Fibroblast of skin of abdomen (primary cell): ENCODE measurements at places on chromosomes 16 and 17.
A peak's percentile ranks its signal among the peaks of the same experiment; 100 is the strongest.

GRCh38 chr17:309361-309888 is 43.2 kb downstream of the RPH3AL start:
- DNase-seq, result no peak

- no peak for DNase-seq
Measured at GRCh38 chr17:44321246-44322120, 3.1 kb downstream of the SLC25A39 start.

GRCh38 chr17:75856062-75856756 is 1.1 kb upstream of the WBP2 start:
- DNase-seq, result no peak

GRCh38 chr17:69916761-69917160 is 158.3 kb upstream of the KCNJ16 start:
- no peak for DNase-seq

DNA sequence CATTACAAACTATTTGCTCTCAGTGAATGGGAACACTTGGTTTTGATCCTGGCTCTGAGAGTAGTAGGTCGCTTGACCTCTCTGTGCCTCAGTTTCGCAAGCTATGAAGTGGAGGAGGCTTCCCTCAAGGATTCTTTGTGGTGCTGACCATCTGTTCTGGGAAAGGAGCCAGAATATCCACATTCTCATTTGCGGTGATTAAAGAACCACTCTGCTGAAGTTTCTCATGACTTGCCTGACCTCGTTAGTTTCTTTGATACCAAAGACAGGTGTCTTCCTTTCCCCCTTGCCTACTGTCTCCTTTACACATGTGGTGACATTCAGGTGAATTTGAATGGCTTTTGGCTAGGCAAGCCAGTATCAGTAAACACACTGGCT is 116.0 kb downstream of the SNX29 start:
- DNase-seq, result peak; percentile 83

DNA sequence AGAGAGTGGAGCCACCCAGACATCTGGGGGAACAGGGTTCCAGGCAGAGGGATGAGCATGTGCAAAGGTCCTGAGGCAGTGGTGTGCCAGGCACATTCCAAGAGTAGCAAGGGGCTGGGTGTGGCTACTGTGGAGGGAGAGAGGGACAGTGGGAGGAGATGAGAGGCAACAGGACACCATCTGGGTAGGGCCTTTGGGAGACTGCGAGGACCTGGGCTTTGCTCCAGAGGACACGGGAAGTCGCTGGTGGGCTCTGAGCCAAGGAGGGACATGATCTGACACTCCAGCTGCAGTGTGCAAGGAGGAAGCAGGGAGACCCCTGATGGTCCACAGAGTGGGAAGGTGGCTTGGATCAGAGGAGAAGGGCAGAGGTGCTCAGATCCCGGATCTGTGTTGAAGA is 56.7 kb upstream of the MED9 start:
- DNase-seq, result no peak

DNA sequence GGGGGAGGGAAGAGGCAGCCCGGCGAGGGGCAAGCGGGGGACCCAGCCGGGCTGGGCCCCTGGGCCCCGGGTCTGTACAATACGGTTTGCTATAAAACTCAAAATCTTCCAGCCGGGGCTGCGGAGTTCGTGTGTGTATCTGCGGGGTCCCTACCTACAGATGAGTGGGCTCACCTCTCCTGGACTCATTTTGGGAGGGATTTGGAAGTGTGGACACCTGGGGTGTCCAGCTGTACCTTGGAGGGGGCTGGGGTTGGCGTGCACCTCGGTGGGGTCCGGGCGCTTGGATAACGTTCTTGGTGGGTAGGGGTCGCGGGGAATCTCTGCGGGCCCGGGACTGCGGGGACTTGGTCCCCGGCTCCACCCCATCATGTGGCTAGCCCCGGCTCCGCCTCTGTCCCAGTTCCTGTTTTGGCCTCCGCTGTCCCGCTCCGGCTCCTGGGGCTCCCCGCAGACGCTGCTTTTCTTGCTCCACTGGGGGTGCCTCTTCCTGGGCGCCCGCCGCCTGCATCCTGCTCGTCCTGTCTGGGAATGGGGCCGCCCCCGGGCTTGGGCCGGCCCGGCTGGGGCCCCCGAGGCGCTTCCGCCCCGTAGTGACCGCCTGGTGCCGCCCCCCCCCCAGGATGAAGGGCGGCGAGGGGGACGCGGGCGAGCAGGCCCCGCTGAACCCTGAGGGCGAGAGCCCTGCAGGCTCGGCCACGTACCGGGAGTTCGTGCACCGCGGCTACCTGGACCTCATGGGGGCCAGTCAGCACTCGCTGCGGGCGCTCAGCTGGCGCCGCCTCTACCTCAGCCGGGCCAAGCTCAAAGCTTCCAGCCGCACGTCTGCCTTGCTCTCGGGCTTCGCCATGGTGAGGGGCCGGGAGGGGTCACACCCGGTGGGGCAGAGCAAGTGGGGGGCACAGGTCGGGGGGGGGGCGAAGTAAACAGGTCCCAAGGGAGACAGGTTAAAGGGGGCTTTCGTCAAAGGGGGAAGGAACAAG is at the start of gene ORAI3:
Gene ORAI3 (plus strand): TSS at position 402 of the 983 bp plus-strand sequence. CDS start 222 bp downstream, at position 624.
- peak; percentile 43 for DNase-seq

GRCh38 chr16:87457061-87457611 is 35.7 kb downstream of the ZCCHC14 start:
- DNase-seq, result peak; percentile 77

DNA sequence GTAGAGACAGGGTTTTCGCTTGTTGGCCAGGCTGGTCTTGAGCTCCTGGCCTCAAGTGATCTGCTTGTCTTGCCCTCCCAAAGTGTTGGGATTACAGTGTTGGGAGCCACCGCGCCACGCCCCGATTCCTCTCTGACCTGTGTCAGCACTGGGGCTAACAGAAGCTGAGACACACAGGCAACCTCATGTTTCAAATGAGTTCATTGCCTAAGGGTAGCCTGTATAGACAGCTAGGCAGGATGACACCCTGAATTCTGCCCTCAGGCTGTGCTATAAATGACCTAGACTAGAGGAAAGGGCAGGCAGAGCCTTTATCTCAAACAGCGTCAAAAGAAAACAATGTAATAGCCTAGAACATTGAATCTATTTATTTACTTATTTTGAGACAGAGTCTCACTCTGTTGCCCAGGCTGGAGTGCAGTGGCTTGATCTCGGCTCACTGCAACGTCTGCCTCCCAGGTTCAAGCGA is 2.3 kb upstream of the CDK3 start:
- no peak for DNase-seq

DNA sequence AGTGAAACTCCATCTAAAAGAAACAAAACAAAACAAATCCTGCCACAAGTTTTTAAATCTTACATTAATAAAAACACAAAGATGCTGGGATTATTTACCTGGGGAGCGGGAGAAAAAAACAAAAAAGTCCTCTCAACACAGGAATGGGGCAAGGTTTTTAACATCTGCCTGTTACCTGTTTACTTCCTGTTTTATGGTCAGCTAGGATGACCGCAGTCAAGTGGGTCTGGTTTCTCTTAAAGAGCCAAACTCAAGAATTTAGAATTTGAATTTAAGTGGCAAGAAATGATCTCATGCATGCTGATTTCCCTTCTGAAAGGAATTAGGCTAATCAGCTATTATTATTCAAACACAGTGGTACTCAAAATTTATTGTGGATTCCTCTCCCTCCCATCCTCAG is 39.7 kb upstream of the TBC1D3K start:
- DNase-seq, result no peak

- peak; percentile 17 for DNase-seq
Measured at GRCh38 chr17:12342609-12343435, 322.1 kb downstream of the MAP2K4 start.

DNA sequence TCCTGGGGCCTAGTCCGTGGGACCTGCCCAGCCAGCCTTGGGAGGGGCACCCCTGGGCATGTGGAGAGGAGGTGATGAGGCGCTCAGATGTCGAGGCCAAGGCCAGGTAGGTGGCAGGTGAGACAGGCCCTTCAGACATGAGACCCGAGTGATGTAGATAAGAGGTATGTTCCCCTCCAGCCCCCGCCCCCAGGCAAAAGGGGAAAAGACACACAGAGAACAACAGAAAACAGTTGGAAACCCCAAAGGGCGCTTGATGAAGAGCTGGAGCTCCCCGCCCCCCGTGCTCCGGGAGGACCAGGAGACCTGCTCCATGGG is 95.4 kb upstream of the CBX4 start:
- no peak for DNase-seq

DNA sequence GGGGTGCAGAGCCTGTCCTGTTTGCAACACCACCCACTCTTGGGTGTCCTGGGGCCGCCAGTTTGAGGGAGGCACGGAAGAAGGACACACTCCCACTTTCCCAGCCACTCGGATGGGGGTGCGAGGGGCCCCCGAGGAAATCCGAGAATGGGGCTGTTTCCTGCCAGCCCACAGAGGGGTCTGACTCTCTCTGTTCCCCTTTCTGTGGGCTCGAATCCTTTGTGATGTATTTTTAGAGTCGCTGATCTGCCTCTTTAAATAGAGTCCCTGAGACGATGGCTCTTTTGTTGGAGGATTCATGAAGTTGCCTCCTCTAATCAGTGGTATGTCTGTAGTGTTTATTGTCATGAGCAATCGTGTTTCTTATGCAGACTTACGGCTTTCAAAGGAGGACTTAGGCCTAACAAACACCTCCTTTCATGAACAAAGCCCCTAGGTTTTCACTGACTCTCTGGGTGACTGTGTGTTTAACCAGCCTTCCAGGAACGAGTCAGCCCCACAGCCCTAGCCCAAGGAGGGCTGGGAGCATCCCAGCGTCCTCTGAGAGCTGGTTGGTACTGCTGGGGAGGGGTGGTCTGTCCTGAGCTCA is 29.1 kb downstream of the CIBAR2 start:
- DNase-seq, result no peak

DNA sequence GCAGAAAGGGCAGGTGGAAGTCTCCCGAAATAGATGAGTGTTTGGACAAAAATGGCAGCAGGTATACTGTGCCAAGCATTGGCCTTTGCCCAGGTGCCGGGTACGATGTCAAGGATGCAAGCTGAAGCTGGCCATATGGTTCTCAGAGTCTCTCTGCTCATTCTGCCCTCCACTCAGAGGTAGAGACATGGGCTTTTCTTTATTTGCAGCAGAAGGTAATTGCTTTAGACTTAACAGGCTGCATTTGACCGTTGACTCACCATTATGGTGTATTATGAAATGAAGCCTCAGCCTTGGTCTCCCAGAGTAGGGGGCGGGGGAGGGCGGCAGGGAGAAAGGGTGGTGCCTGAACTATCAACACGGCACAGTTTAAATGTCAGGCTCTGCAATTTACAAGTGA is 969.1 kb upstream of the EEF2KMT start:
- no peak for DNase-seq

DNA sequence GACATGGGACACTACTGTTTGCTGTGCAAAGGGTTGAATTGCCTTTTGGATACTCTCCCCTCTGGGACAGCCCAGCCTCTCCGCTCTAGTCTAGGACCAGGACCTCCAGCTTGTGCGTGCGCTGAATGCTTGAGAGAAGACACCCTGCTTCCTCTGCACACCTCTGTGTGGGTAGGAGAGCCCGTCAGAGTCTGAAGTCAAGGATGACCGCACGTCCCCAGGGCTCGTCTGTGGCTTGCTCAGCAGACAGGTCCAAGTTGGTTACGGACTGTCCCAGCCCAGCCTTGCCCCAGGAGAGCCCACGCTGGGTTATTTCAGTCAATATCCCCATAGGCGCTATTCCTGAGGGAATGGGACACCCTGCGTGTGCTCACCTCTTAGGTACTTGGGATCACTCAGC is 3.7 kb downstream of the C16orf89 start:
- DNase-seq, result no peak

DNA sequence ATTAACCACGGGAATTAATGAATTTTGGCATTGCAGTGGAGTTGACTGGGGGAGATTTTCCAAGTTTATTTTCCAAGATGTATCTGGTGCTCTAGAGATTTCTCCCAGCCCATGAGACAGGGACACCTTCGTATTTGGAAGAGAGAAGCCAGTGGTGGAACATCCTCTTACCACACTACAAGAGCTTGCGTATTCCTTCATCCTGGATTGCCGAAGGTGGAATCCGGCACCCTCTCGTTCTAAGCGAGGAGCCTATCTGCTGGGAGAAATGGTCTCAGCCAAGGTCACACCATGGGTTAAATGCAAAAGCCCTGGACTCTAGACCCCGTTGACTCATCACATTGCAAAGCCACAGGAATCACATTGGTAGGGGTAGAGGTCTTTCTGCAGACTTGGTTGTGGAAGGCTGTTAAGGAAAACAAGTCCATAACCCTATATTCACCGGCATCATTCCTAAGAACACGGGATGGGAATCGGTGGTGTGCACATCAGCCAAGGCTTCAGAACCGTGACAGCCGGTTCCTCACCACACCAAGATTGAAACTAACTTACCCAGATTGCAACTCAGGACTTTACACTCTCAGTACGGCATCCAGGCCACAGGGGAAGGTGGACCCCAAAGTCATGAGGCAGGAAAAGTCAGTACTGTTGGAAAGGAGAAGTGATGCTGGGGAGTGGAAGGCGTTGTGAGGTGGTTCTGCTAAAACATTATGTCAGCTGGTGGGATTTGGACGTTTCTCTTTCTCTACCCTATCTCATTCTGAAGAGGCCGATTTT is 259.8 kb downstream of the CPPED1 start:
- no peak for DNase-seq

GRCh38 chr16:23742766-23743165 is 12.1 kb upstream of the CHP2 start:
- DNase-seq, result no peak

DNA sequence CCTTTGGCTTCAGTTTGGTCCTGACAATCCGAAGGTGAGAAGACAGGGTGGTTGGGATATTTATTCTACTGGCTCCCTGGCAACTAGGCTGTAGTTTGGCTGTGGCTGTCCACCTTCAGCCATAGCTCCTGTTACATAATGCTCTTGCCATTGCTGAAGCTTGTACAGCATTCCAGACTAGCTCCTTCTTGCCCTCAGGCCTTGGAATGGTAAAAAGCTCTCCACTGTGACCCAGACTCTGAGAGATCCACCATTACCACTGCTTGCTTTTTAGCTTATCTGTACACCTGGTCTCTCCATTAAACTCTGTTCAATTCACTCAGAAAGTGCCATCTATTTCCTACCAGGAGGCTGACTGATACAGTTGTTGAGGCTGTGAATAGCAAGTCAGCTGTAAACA is 231.8 kb upstream of the MON1B start:
- no peak for DNase-seq

GRCh38 chr16:20899071-20899470 is 1.1 kb downstream of the DCUN1D3 start:
- DNase-seq, result peak; percentile 86

- DNase-seq, result no peak
Measured at GRCh38 chr16:77373726-77374125, 61.1 kb downstream of the ADAMTS18 start.

DNA sequence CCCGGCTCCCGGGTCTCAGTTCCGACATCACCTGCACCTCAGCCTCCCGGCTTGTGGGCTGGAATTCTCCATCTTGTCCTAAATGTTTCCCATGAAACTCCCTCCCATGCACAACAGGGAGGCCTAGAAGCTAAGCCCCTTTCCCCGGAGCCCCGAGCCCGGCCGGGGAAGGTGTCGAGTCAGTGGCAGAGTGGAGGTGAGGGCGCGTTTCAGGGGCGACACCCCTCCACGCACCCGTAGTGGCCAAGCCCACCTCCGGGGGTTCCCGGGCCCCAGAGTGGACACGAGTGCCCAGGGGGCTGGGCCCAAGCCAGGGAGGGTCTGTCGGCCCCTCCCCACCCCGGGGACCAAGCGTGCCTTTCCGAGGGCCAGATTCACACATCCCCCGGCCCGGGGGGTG is 25.0 kb upstream of the C1QTNF8 start:
- no peak for DNase-seq

- DNase-seq, result no peak
Measured at GRCh38 chr17:77033892-77034404, 106.8 kb upstream of the SEC14L1 start.
